ENCODE measurements at places on chromosomes 16 and 17. TPM values are rescaled to one million over a fixed set of nuclear protein-coding genes. Genes with fewer than 3 reads are reported as not detected.

- DNase-seq = peak; percentile 90
Observed at GRCh38 chr16:68668266-68668665, 23.2 kb downstream of the CDH3 start.

DNA sequence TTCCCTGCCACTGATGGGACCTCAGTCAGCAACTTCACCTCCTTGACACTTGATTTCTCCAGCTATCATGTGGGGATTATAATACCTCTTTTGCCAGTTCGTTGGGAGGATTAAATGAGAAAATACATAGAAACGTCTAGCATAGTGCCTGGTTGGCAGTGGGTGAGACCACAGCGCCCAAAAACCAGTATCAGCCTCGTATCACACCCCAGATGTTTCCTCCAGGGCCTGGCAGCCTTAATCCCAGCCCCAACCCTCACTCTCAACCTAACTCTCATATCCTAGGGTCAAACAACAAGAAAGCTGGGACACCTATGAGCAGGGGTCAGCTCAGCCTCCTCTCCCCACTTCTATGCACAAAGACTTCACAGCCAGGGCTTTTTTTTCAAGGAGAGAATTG is 14.0 kb upstream of the C16orf78 start:
- DNase-seq = no peak

ATP1B2 gene
- 0.10 TPM for total RNA-seq

- DNase-seq = no peak
Observed at GRCh38 chr17:14051692-14052091, 17.6 kb upstream of the COX10 start.

GRCh38 chr17:65278050-65278819 is 141.1 kb downstream of the RGS9 start:
- peak; percentile 63 for DNase-seq

Measured in M059J (cell line).